ENCODE measurements at places on chromosomes 1 and 21. TPM values are rescaled to one million over a fixed set of nuclear protein-coding genes. Genes with fewer than 3 reads are reported as not detected.

DNA sequence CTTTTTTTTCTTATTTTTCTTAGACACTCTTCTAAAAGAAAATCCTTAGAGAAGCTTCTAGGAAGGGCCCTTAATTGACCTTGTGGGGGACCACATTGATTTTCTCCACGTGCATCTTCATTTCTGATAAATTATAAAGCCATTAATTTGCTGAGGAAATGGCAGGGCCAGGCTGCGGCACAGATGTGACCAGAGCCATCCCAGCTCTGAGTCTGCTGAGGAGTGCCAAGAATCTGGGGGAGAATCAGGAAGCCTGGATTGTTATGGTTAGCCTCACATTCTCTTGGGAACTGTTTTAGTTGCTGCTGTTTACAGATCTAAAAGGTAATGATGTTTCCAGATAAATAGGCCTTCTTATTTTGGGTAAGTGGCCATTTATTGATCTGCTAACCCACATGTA is 16.2 kb downstream of the PROX1 start:
- no peaks in the 10 kb centered on the region for H3K4me1 ChIP-seq
- H3K27ac ChIP-seq: no peak overlapping the region
- H3K27me3 ChIP-seq: no peaks in the 10 kb centered on the region
- H3K36me3 ChIP-seq: no peaks in the 10 kb centered on the region
- no peak for DNase-seq
- H3K4me3 ChIP-seq: no peak overlapping the region

- no peak for DNase-seq
- H3K27ac ChIP-seq: no peak overlapping the region
- H3K4me3 ChIP-seq: no peak overlapping the region
- no peaks in the 10 kb centered on the region for H3K27me3 ChIP-seq
Measured at GRCh38 chr1:19812875-19813642, 2.0 kb downstream of the RNF186 start.

- no peak overlapping the region for H3K27ac ChIP-seq
- H3K4me3 ChIP-seq: no peak overlapping the region
- DNase-seq: no peak
- H3K27me3 ChIP-seq: no peaks in the 10 kb centered on the region
Measured at GRCh38 chr1:52469108-52469507, 64.7 kb downstream of the PRPF38A start.

DNA sequence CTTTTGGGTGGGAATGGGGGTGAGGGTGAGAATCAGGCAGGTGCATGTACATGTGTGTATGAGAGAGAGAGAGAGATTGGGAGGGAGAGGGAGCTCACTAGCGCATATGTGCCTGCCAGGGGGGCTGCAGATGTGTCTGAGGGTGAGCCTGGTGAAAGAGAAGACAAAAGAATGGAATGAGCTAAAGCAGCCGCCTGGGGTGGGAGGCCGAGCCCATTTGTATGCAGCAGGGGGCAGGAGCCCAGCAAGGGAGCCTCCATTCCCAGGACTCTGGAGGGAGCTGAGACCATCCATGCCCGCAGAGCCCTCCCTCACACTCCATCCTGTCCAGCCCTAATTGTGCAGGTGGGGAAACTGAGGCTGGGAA is 95.0 kb downstream of the EPHB2 start:
- H3K27me3 ChIP-seq: no peaks in the 10 kb centered on the region
- no peak for DNase-seq
- H3K27ac ChIP-seq: no peak overlapping the region
- H3K4me3 ChIP-seq: no peak overlapping the region
- no peaks in the 10 kb centered on the region for H3K36me3 ChIP-seq

DNA sequence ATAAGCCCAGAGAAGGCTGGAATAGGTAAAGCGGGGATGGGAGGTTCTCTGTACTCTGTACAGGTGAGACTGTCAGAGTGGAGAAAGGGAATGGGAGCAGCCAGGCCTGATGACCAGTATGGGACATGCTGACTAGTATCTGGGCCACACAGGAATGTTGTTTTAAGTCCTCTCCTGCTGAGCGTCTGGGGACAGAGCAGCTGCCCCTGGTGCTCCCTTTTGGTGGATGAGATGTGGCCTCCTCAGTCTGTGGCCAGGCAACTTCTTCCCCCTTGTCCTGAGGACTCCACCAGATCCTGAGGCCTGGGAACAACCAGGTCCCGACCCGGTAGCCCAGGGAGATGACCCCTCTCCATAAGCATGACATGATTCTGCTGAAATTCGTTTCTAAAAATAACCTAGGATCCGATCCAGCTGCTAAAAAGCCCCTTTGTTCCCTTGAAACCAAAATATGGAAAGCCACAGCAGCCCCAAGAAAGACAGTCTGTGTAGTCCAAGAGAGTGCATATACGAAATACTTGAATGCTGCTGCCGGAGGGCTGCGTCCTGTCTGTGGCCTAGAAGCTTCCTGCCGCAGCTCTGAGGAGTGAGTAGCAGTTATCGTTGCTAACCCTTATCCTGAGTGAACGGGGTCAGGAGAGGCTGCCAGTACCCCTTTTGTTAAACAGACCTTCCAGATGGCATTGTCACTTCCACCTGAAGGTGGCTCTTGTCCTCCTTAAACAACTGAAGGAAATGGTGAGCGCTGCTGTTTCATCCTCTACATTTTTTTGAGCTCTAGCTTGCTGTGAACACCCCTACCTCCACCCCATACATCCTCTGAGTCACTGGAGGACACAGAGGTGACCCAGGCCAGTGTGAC is 47.1 kb downstream of the ATP2B4 start:
- H3K27ac ChIP-seq: peak overlapping the region; percentile 80
- peaks cover 73% of the 10 kb centered on the region for H3K4me1 ChIP-seq
- H3K36me3 ChIP-seq: no peaks in the 10 kb centered on the region
- no peaks in the 10 kb centered on the region for H3K27me3 ChIP-seq
- DNase-seq: peak; percentile 62

- peaks cover 7% of the 10 kb centered on the region for H3K27me3 ChIP-seq
- peak within 1 kb of the TSS; percentile 86 for H3K4me3 ChIP-seq
- no peaks in the 10 kb centered on the region for H3K36me3 ChIP-seq
- H3K4me1 ChIP-seq: peaks cover 12% of the 10 kb centered on the region
- DNase-seq: peak; percentile 74
Measured at GRCh38 chr1:20732588-20733359, at the start of gene SH2D5. TSS of gene SH2D5 (minus strand) at chr1:20732703. CDS start at chr1:20728044, 4,659 bp downstream.

GRCh38 chr1:230824551-230824918 is 43.8 kb downstream of the C1orf198 start:
- H3K36me3 ChIP-seq: no peaks in the 10 kb centered on the region
- DNase-seq: no peak
- no peaks in the 10 kb centered on the region for H3K27me3 ChIP-seq
- H3K4me3 ChIP-seq: peak overlapping the region; percentile 46

DNA sequence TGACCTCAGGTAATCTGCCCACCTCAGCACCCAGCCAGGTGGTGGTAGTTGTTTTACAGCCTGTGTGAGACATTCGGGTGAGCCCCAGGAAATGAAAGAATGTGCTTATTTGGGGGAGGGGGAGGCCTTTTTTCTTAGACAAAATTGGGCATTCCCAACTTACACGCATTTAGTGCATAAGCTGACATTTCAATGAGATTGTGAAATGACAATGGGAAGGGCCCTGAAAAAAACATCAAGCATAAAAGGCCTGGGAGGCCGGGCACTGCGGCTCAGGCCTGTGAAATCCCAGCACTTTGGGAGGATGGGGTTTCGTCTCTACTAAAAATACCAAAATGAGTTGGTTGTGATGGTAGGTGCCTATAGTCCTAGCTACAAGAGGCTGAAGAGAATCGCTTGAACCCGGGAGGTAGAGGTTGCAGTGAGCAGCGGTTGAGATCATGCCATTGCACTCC is 5.0 kb downstream of the GAS5 start:
- H3K4me1 ChIP-seq: peaks cover 25% of the 10 kb centered on the region
- no peak for DNase-seq
- H3K27me3 ChIP-seq: no peaks in the 10 kb centered on the region
- H3K4me3 ChIP-seq: no peak overlapping the region
- H3K27ac ChIP-seq: no peak overlapping the region
- H3K36me3 ChIP-seq: peaks cover 27% of the 10 kb centered on the region

DNA sequence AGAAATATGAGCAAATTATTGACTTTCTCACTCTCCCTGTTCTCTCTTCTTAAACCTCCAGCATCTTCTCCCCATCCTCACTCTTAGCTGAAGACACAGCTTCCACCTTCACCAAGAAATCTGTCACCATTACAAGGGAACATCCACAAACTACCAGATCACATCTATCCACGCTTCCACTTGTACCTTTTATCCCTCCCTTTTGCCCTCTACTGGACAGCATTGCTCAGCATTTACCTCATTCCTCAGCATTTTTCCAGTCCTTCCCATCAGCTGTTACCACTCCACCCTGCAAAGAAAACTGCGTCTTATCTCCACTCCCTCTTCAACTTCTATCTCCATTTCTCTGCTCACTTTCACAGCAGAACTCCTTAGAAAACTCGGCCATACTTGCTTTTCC is 42.6 kb downstream of the KCNJ6 start:
- H3K27me3 ChIP-seq: no peaks in the 10 kb centered on the region
- no peak for DNase-seq
- no peaks in the 10 kb centered on the region for H3K4me1 ChIP-seq
- no peak overlapping the region for H3K27ac ChIP-seq
- H3K4me3 ChIP-seq: no peak overlapping the region

DNA sequence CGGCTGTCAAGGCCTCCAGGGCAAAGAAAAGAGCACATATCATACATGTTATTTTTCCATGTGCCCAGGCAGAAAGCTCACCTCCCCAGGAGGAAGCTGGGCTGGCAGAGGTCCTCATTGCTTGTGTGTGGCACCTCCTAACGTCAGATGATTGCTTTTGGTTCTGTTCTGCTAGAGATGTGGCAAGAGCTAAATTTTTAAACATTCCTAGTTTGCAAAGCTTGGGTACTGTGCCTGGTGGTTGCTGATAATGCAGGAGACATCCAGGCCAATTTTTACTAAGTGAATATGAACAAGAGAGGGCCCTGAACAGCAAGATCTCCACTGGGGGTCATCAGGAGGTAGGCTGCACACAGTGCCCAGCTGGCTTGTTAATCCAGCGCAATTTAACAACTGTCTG is 93.9 kb downstream of the TBX19 start:
- H3K4me1 ChIP-seq: no peaks in the 10 kb centered on the region
- no peak overlapping the region for H3K27ac ChIP-seq
- DNase-seq: no peak

DNA sequence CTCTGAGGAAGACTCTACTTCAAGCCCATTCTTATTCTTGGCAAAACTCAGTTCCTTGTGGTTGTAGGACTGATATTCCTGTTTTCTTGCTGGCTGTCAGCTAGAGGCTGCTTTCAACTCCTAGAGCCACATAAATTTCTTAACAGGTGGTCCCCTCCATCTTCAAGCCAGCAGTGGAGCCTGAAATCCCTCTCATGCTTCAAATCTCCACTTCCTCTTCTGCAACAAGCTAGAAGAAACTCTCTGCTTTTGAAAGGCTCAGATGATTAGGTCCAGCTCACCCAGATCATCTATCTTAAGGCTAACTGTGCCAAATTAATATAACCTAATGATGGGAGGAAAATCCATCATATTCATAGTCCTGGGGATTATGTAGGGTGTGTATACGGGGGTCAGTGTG is 43.2 kb upstream of the CD34 start:
- no peaks in the 10 kb centered on the region for H3K36me3 ChIP-seq
- no peak overlapping the region for H3K27ac ChIP-seq
- H3K4me3 ChIP-seq: no peak overlapping the region
- no peaks in the 10 kb centered on the region for H3K27me3 ChIP-seq
- no peak for DNase-seq

- peaks cover 22% of the 10 kb centered on the region for H3K4me1 ChIP-seq
- no peak for DNase-seq
- H3K27me3 ChIP-seq: no peaks in the 10 kb centered on the region
- H3K27ac ChIP-seq: peak overlapping the region; percentile 96
Measured at GRCh38 chr1:115088871-115089419, 358 bp downstream of the TSPAN2 start.

DNA sequence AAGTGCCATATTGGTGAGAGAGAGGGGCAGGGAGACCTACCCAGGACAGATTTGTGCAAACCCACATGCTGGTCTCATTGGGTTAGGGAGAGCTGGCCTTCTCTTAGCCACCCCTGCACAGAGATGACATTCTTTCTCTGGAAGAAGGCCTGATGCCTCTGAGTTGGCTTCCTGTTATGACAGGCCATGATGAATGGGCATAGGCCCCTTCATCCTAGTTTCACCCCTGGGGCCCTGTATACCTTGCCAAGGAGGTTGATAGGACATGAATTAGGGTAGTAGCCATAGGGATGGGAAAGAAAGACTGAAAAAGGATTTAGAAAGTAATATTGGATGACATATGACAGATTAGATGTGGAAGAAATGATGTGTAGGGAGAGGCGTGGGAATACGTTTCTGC is 46.6 kb downstream of the TENT5C start:
- no peaks in the 10 kb centered on the region for H3K36me3 ChIP-seq
- H3K27ac ChIP-seq: no peak overlapping the region
- H3K4me3 ChIP-seq: no peak overlapping the region
- H3K27me3 ChIP-seq: no peaks in the 10 kb centered on the region

- H3K27me3 ChIP-seq: no peaks in the 10 kb centered on the region
- no peak for DNase-seq
- peak overlapping the region; percentile 98 for H3K4me3 ChIP-seq
- peak overlapping the region; percentile 55 for H3K27ac ChIP-seq
- peaks cover 23% of the 10 kb centered on the region for H3K4me1 ChIP-seq
Measured at GRCh38 chr1:181104790-181105133, 16.3 kb downstream of the IER5 start.

- H3K36me3 ChIP-seq: no peaks in the 10 kb centered on the region
- H3K27me3 ChIP-seq: no peaks in the 10 kb centered on the region
- H3K4me1 ChIP-seq: peaks cover 11% of the 10 kb centered on the region
- no peak for DNase-seq
- H3K4me3 ChIP-seq: no peak overlapping the region
Measured at GRCh38 chr1:9892563-9893528, 17.2 kb downstream of the CTNNBIP1 start.

- H3K36me3 ChIP-seq: peaks cover 15% of the 10 kb centered on the region
- H3K4me1 ChIP-seq: peaks cover 52% of the 10 kb centered on the region
- DNase-seq: no peak
- H3K27ac ChIP-seq: no peak overlapping the region
- no peak overlapping the region for H3K4me3 ChIP-seq
- no peaks in the 10 kb centered on the region for H3K27me3 ChIP-seq
Measured at GRCh38 chr1:154952664-154953063, 3.2 kb downstream of the PBXIP1 start.

DNA sequence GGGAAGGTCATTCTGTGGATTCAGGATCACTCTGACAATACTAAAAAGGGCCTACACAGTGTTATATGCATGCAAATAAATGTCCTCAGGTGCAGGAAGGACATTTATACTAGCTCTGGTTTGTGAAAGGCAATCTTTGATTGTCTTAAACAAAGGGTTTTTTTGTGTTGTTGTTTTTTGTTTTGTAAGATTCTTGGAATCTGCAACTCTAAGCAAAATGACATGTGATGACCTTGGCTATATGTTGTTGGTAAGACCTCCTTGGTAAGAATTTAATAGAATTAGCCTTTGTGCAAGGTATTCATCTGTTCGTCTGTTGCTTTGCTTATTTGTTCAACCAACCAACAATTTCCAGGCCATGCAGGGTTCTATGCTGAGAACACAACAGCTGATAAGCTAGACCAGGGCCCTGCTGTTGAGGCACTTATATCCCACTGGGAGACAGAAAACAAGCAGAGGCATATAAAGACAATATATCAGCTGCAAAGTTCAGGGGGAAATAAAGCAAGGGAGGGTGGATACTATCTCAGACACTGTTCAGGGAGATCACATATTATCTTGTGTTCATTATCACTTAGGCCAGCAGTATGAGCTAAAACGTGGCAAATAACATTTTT is 60.3 kb downstream of the FH start:
- no peak overlapping the region for H3K27ac ChIP-seq
- H3K4me3 ChIP-seq: no peak overlapping the region
- no peaks in the 10 kb centered on the region for H3K36me3 ChIP-seq
- no peaks in the 10 kb centered on the region for H3K4me1 ChIP-seq
- DNase-seq: no peak
- H3K27me3 ChIP-seq: no peaks in the 10 kb centered on the region

The UTS2 gene
- total RNA-seq: not detected

The CFAP45 gene
- total RNA-seq: 0.95 TPM

The ELF3 gene
- 0.95 TPM for total RNA-seq

The FCRLB gene
- total RNA-seq: 0.68 TPM

Measured in thoracic aorta (tissue), 2 donors.